ENCODE measurements at places on chromosomes 7 and 10. TPM values are rescaled to one million over a fixed set of nuclear protein-coding genes. Genes with fewer than 3 reads are reported as not detected.

Gene EMX2
- total RNA-seq = not detected

DNA sequence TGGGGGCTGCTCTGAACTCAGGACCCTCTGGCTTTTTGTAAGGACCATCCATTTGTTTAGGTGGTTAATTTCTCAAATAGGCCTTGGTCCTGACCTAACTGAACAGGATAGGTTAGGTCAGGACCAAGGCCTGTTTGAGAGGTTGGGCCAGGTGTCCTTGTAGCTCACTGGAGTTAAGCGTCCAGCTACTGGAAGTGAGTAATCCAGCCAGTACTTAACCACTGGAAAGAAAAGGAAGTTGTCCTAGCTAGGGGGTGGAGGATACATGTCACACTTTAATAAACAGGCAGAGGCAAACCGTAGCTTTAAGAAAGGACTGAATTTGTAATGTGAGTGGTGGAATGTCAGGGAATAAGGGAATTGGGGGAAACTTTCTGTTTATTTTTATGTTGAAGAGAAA is 96.0 kb downstream of the GPR85 start:
- DNase-seq = no peak

DNA sequence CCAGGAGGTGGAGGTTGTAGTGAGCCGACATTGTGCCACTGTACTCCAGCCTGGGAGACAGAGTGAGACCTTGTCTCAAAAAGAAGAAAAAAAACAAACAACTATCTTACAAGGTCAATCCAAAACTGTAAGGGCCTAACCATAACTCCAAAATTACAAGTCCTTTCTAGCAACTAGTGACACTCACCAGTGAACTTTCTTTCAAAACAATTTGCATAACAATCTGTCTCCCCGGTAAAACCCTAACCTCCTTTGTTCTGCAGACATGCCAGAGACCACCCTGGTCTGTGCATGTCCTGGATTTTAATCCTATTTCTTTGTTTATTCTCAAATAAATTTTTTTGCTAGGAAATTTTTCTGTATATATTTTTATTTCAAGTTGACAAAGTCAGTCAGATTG is 68.1 kb downstream of the EXOC6 start:
- DNase-seq = no peak

GRCh38 chr7:105756367-105756766 is 120.0 kb downstream of the ATXN7L1 start:
- DNase-seq = no peak

Gene SPDYE2
- not detected for total RNA-seq

DNA sequence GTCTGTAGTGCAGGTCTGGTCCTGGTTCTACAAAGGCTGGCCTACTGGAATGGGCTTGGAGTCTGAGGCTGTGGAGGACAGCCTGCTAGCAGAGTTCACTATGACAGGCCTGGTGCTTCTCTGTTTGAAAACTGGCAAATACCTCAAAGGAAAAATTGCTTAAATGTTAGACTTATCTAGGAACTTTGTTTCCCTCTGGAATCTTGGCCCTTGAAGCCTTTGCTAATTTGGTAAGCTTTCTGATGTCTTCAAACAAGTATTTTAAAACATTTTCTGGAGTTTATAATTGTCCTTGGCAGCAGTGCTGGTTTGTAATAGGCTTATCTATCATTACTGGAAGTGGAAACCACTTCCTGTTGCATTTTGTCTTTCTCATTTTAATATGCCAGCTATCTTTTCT is 139.7 kb downstream of the TMEM26 start:
- DNase-seq = no peak

Gene MBLAC1
- total RNA-seq = 0.89 TPM

Gene KIF5B
- total RNA-seq = 135 TPM

- peak; percentile 40 for DNase-seq
These were observed 5.5 kb downstream of the ELOVL3 start for GRCh38 chr10:102231357-102232318.

Gene SEMA4G
- 1.7 TPM for total RNA-seq
